ENCODE measurements at places on chromosomes 12 and 14.
A peak's percentile ranks its signal among the peaks of the same experiment; 100 is the strongest.

DNA sequence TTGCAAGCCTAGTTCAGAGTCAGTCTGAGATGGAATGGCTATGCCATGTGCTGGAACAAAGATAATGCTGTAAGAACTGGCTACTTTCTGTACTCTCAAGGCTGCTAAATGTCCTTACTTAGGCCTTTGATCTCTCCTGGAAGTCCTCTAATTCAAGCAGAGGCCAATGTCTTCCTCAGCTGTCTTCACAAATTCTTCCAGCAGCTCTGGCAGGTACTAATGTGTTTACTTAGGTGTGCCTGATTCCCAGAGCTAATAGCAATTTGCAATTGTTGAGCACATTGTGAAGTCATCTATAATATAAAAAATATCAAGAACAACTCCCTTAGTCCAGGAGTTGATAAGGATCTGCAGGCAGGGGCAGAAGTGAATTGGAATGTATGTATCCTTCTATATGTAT lies 3.8 kb upstream of the MYF5 start:
- no peak for DNase-seq

DNA sequence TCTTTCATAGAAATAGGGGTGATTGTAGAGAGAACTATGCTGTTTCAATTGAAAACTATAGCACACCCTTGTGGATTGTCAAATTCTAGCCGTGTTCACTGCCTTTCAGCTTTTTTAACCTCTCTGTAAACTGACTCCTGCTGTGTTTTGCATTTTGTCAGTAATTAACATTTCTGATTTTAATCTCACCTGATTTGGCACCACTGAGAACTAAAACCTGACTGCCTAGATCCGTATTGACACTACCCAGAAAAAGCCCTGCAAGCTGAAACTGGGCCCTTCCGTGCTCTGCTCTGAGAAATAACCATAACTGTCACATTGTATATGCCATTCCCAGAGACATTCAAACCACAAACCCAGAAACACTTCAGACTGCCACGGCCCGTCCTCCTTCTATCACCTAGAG lies 26.6 kb upstream of the ETV6 start:
- DNase-seq, result no peak

DNA sequence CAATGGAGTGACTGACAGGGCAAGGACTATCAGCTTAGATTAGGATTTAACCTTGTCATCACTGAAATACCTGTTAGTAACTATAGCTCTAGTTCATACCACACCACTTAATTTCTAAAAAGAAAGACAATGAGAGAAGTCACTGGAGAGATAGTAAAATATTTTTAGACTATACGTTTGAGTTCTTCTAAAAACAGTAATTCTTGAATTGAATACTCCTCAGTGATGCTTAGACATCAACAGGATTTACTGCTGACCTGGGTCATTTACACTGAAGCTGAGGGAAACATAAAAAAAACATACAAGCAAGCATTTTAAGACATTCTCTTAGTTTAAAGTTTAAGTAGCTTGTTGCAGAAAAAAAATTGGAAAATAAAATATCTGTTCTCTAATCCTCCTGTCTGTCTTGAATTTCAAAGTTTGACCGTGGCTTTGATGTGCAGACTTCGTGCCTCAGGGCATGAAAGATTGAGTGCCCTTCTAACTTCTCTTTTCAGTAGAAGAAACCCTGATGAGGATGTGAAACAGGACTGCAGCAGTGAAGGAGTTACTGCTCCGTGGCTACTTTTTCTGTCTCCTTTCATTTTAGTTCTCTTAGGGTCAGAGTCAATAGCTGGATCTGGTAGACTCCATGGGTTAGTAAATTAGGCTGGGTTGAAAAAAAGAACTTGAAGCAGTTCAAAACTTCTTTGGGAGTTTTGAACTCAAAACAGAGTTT lies 172.2 kb downstream of the PTPRO start:
- no peak for DNase-seq

GRCh38 chr12:109767991-109768900 lies 54.6 kb downstream of the FAM222A start:
- no peak for DNase-seq

GRCh38 chr12:42208574-42208973 lies 29.5 kb downstream of the YAF2 start:
- no peak for DNase-seq

DNA sequence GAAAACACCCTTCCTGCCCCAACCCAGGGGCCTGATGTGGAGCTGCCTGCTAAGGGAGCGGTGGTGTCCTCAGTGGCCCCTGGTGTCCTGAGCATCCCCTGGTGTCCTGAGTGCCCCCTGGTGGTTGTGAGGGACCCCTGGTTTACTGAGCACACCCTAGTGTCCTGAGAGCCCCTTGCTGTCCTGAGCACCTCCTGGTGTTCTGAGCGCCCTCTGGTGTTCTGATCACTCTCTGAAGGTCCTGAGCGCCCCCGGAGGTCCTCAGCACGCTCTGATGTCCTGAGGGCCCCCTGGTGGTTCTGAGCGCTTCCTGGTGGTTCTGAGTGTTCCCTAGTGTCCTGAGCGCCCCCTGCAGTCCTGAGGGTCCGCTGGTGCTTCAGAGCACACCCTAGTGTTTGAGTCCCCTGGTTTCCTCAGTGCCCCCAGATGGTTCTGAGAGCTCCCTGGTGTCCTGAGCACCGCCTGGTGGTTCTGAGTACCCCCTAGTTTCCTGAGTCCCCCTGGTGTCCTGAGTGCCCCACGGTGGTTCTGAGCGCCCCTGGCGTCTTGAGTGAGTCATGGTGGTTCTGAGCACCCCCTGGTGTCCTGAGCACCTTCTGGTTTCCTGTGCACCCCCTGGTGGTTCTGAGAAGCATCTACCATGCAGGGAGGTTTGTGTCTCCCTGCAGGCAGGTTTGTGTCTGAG lies 1004.2 kb downstream of the TMEM121 start:
- no peak for DNase-seq

DNA sequence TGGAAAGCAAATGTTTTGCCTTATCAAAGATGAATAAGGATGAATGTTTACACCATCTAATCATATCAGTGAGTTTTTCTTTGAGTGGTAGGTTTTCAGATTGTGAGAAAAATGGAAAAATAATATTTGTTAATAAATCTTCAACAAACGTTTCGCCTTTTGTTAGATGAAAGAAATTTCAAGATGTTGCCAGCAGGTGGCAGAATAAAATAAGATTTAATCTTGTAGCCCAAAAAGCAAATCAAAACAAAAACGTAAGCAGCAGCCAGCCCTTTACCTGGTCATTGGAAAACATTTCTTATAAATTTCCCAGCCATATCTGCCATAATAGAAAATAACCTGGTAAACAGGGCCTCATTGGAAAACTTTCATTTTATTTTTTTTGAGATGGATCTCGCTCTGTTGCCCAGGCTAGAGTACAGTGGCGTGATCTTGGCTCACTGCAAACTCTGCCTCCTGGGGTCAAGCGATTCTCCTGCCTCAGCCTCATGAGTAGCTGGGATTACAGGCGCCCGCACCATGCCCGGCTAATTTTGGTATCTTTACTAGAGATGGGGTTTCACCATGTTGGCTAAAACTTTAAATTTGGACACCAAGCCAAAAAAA lies 15.4 kb upstream of the TMEM120B start:
- DNase-seq, result no peak

GRCh38 chr12:42583016-42583415 lies 6.5 kb downstream of the PRICKLE1 start:
- DNase-seq, result no peak

- peak; percentile 90 for DNase-seq
Observed at GRCh38 chr14:103522649-103523574, at the start of gene CKB. TSS of gene CKB (minus strand) at chr14:103522830. CDS start at chr14:103522493, 337 bp downstream.

- DNase-seq, result no peak
Observed at GRCh38 chr12:27252934-27253333, 8.8 kb downstream of the STK38L start.

- DNase-seq, result no peak
Observed at GRCh38 chr14:99250636-99251208, 21.3 kb downstream of the BCL11B start.

DNA sequence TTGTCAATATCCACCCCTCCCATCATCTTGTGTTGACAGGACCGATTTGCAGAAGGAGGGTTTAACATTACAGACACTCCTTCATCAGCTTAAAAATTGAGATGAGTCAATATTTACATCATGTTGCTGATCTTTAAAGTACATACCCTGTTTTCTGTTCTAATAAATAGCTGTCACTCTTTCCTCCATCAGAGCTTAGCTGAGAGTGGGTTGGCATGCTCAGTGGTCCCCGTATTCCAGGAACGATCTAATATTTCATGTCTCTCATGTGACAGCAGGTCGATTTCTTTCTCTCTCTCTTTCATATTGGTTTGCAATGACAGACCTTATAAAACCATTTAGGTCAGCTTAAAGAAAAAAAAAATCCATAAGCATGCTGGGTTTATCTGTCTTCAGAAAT lies 950.6 kb downstream of the GALC start:
- no peak for DNase-seq

- no peak for DNase-seq
Observed at GRCh38 chr14:74085047-74085637, 386 bp downstream of the LIN52 start.

DNA sequence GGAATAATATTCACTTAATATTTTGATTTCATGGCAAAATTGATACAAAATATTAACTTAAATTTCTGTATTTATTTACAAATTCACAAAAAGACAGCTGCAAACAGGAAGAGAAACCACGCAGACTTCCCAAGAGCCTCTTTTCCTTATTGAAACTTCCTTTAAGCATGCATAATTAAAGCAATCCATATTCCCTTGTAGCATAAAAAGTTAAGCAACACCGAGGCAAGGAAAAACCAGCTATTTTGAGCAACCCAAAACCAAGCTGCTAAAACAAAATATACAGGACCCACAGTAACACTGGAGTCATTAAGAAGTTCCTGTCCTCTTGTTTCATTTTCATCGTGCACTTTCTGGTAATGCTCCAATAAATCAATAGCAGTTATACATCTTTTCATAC lies 58.0 kb downstream of the EEA1 start:
- DNase-seq, result no peak

- DNase-seq, result no peak
Observed at GRCh38 chr12:43052441-43052840, 462.9 kb upstream of the PRICKLE1 start.

GRCh38 chr14:40417777-40418401 lies 985.7 kb upstream of the FBXO33 start:
- DNase-seq, result peak; percentile 55

DNA sequence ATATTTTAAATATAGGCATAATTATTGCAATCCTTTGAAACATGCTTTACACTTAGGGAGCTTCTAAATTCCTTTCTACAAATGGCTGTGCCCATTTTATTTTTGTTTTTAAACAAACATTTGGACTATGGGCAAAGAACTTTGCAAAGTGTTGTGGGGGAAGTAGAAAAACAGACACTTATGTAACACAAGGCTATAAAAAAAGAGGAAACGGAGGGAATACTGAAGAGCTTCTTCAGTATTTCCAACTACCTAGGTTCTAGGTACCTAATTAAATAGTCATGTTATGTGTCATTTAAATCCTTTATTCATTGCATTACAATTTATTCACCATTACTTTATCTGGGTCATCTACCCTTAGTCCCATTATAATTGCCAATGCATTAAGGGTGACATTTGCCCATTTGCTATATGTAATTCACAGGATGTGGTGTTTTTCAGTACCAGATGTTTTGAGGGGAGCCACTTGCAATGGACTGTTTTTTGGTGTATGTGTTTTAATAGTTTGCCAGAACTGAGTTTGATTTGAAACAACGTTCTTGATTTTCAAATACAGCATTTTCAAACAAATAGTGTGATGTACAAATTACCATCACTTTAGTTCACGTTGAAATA lies 1.5 kb upstream of the MSRB3 start:
- no peak for DNase-seq

- DNase-seq, result no peak
Observed at GRCh38 chr12:127334365-127334764, 932.6 kb upstream of the TMEM132C start.

- peak; percentile 53 for DNase-seq
Observed at GRCh38 chr14:53953828-53954550, 2.6 kb downstream of the BMP4 start.

DNA sequence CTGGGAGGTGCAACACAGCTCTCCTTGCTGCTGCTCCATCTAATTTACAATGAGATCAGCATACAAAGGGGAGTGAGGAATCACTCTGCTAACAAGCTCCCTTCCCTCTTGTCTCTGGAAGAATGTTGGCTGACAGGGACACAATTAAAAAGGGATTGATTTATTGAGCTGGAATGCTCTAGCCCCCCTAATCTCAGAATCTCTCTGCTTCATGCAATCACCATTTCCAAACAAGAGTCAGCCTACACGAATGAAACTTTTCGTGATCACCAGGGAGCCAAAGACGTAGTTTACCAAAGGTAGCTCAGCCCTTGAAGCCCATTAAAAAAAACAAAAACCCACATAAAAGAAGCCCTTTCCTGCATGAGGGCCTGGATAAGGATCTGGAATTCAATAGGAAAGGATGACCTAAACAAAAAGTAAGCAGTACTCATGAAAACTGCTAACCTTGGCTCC lies 223.8 kb downstream of the C12orf75 start:
- DNase-seq, result no peak

DNA sequence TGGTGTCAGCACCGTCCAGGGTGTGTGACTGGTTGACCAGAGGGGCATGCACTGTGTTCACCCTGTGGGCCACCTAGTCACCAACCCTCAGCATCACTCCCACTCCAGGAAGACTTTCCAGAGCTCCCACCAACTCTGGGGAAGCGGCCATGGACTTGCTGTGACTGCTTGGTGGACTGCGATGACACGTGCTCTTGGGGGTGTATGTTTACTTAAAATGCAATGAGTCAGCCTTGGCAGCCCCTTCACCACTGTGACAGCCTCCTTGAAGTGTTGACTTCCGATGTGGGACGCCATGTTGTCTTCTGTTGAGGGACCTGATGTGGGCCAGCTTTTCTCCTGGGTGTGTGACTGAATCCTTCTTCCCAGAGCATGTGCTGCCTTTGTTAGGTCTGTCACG lies 151.1 kb upstream of the RTL1 start:
- no peak for DNase-seq

- DNase-seq, result no peak
Observed at GRCh38 chr12:105233041-105233905, 2.7 kb downstream of the APPL2 start.

DNA sequence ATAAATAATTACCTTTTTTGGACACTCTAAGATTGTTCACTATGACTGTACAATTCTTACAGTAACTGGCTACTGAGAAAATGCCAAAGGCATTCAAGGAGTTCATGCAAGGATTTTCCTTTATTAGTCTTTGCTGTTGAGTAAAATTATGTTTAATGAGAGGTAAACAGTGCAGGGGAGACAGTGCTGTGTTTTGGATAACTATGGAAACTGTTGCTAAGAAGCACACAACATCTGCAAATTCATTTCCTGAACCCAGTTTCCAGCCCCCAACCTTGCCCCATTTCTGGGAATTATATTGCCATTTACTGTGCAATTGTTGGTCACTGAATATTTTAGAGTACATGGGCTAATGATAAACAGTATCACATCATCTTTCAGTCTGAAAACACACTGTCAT lies 1005.8 kb downstream of the TRHDE start:
- DNase-seq, result no peak

DNA sequence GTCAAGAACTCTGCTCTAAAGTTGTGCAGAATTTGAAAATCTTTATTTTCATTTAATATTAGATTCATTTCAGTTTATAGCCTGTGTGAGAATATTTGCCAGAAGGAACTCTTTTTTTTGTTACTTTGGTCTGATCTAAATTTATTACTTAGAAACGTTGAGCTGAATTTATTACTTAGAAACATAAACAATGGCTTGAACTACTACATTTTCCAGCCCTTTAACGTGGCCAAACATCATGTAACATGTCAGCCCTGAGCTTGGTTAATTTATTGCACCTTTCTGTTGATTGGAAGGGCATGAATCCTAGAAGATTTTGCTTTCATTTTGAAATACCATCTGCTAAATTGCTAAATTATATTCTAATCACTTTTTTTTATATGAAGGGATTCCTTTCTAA lies 241.4 kb downstream of the TMEM117 start:
- DNase-seq, result no peak
